ENCODE measurements at places on chromosomes 12 and 14.

- no peak for DNase-seq
Observed at GRCh38 chr12:5203274-5203673, 159.6 kb downstream of the KCNA5 start.

GRCh38 chr12:53940443-53941014, 1.9 kb downstream of the HOXC13 start:
- DNase-seq = no peak

GRCh38 chr12:58889557-58889956, 30.7 kb downstream of the LRIG3 start:
- DNase-seq = no peak

DNA sequence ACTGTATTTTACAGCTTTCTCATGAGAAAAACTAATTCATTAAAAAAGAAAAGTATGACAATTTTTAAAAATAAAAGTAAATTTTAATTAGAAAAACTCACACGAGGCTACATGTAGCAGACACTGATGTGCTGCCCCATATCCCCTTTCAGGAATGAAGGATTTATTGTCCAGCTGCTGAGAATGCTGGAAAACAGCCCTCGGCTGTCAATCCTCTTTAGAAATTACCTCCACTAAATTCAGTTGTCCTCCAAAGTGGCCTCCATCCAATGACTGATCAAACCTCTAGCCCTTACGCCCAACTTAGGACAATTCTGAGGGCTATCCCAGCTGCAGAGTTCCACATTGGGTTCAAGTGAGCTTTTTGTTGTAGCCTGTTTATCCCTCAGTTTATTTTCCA, 29.8 kb upstream of the AP4S1 start:
- DNase-seq = no peak

GRCh38 chr14:76936483-76936882, 92.0 kb downstream of the IRF2BPL start:
- no peak for DNase-seq

DNA sequence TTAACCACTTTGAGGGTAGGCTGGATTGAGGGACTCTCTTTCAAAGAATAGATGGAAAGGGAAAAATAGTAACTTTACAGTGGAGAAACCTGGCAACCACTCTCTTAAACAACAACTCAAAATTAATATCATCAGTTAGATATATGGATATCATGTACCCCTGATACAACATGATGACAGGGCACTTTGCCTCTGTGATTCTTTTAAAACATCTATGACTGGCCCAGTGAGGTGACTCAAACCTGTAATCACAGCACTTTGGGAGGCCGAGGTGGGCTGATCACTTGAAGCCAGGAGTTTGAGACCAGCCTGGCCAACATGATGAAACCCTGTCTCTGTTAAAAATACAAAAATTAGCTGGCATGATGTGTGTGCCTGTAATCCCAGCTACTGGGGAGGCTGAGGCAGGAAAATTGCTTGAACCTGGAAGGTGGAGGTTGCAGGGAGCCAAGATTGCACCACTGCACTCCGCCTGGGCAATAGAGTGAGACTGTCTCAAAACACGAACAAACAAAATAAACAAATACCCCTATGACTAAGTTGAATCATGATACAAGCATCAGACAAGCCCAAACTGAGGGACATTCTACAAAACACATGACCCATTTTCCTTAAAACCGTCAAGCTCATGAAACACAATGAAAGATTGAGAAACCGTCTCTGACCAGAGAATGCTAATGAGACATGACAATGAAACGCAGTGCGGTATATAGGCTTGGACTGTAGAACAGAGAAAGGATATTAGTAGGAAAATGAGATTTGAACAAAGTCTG, 26.4 kb upstream of the SLC7A8 start:
- DNase-seq = no peak

GRCh38 chr14:83712418-83713129, 1817.4 kb upstream of the FLRT2 start:
- DNase-seq = no peak

- no peak for DNase-seq
Observed at GRCh38 chr14:78399316-78399889, 229.2 kb downstream of the NRXN3 start.
